ENCODE measurements at places on chromosomes 12 and 14.

DNA sequence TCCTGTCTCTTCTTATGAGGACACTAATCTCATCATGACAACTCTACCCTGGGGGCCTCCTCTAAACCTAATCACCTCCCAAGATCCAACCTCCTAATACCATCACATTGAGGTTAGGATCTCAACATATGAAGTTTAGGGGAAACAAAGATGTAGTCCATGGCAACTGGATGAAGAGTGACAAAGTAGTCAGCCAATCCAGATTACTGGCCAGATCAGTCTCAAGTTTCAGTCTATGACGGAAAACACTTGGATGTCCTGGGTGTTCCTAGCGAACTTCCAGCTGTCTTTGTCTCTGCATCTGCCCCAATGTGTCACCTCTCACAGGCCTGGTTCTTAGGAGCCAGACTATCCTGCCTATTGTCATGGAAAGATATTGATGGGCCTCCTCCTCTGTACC is 630.8 kb downstream of the AACS start:
- no peak for DNase-seq

DNA sequence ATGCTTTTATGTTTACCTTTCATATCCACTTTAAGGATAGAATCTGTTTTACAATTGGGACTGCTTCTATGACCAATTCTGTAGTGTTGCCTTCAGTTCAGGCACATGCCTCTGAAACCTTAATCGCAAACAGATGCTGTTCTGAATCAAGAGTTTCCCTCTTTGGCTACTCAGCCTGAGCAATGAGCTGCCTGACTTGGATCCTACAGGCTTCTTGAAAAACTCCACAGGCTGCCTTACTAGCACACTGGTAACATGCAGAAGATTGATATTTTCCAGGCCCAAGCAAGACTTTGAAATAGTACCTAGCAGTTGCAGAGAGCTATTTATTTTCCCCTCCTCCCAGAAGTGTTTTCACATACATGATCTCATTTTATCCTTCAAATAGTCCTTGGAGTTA is 34.8 kb upstream of the PMCH start:
- no peak for DNase-seq

DNA sequence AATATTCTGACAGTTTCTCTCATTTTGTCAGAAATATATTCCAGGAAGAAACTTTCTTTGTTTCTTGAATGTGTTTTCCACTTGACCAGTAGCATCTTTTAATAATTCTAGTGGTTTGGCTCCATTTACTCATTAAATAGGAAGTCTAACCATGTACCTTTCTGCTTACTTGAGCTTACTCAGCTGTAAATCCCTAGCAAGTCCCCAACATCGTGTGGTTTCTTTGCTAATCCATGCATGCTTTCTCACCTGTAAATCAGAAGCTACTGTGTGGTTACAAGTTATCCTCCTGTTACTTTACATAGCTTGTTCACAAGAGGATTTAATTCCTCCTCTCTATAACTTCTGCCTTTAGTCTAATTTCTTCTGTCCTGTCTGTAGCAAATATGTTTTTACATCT is 227.7 kb downstream of the FSCB start:
- DNase-seq = no peak

GRCh38 chr12:76707772-76708171 is 56.1 kb upstream of the ZDHHC17 start:
- DNase-seq = no peak
